ENCODE measurements at places on chromosomes 2 and 18.

- peak; percentile 10 for DNase-seq
These were observed 479 bp downstream of the RNMT start for GRCh38 chr18:13726972-13727331.

- DNase-seq: no peak
These were observed 23.8 kb downstream of the SNORC start for GRCh38 chr2:232893834-232894233.

DNA sequence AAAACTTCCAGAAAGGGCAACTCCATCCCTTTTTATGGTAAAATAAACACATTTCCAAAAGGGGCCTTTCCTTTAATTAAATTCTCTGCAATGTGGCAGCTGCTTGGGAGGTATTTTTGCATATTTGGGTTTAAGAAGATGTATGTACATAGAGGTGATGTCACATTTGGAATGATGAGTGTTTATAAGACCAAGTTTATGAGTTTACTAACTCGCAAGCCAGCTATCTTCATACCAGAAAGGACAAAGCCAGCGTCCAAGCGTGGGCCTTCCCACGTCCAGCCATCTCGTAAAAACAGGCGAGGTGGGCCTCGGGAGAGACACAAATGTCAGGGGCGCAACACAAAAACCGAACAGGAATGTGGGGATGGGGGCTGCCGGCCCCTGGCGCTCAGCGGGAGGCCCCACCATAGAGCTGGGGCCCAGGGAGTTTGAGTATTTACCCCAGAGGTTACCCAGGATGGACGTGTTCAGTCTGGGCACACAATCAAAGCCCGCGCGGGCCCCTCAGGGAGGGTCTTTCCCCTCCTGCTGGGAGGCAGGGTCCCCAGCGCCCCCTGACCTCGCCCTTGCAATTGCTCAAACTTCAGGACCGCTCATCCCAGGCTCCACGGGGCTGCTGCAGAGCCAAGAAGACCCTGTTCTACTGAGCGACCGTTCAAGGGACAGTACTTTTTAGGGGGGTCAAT is 137.3 kb downstream of the TWIST2 start:
- no peak for DNase-seq

- DNase-seq: peak; percentile 30
These were observed 5.0 kb upstream of the TET3 start for GRCh38 chr2:73979686-73980085.

- DNase-seq: no peak
These were observed at the start of gene KLF7 for GRCh38 chr2:207165121-207166038. Gene KLF7, minus strand, starts transcription at chr2:207165948. Its CDS starts 380 bp downstream, at chr2:207165568.

- DNase-seq: no peak
These were observed 30.7 kb downstream of the IGFBP5 start for GRCh38 chr2:216664593-216665034.

DNA sequence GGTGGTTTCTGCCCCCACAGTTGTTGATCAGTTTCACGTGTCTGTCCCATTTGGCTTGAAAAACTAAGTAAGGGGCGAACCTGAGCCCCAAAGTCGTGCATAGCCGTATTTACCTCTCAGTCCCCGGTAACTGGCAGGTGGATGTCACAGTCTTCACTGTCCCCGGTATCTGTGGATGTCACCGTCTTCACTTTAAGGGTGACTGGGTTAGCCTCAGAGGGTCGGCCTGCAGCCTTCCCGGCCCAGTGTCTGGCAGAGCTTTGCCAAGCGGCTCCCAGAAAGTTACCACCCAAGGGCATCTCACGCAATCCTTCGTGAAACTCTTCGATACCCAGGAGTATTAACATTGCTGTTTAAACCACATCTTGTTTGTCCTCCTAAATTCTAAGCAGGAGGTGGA is 125.3 kb upstream of the CTDP1 start:
- DNase-seq: no peak

DNA sequence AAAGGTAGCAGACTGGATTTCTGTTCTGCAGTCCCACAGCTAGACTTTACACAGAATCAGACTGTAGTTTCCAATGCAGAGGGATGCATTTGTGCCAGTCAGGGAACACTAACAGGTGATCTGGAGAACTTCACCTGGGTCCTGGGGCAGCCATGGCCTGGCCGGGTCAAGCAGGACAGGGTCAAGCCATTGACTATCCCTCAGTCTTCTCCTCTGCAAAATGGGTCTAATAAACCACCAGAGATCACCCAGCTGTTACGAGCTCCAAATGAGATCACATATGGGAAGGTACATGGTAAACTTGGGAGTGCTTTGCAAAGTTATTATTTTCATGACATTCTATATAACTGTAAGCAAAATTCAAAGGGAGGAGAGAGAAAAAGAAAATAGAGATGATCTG is 294.1 kb downstream of the CDCA7 start:
- DNase-seq: no peak

Data from pulmonary artery endothelial cell (primary cell).